Retina (tissue), 1 donor: ENCODE measurements at places on chromosomes 12 and 14.

GRCh38 chr12:152440-152839 is 61.5 kb downstream of the SLC6A12 start:
- no peak for DNase-seq

- no peak for DNase-seq
Measured at GRCh38 chr12:47725893-47726292, 603 bp upstream of the ENDOU start.

GRCh38 chr14:61475316-61475715 is 153.9 kb downstream of the PRKCH start:
- no peak for DNase-seq

DNA sequence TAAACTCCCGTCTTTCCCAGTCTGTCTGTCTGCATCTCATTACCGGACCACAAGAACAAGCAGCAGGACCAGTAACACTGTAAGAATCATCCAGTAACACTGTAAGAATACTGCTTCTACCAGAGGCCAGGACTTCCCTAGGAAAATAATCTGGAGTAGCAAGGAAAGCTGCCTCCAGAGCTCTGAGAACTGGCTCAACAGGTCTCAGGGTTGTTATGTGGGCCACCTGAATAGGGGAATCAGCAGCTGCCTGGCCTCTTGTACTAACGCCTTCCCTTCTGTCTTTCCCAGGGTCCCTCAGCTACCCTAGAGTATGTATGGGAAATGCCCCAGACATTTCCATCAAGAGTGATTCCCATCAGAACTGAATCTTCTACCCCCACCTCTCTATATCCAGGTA is 954 bp upstream of the SLC39A2 start:
- DNase-seq, result no peak

GRCh38 chr14:105248368-105249181 is at the start of gene BTBD6:
TSS of gene BTBD6 (plus strand) at chr14:105248533. CDS start at chr14:105248712, 179 bp downstream.
- no peak for DNase-seq

DNA sequence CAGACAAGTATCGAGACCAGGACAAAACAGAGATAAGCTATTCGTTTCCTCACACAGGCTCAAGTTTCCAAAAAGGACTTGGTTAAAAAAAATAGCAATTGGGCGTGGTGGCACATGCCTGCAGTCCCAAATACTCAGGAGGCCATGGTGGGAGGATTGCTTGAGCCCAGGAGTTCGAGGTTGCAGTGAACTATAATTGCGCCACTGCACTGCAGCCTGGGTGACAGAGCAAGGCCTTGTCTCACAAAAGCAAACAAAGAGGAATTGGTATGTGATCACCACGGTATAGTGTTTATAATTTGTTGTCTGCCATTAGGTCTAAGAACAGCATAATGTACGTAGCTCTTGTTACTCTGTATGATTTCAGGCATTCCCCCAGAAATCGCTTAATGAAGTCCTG is 175.3 kb downstream of the DERA start:
- DNase-seq, result no peak

- no peak for DNase-seq
Measured at GRCh38 chr12:50514526-50515276, 9.9 kb downstream of the DIP2B start.

DNA sequence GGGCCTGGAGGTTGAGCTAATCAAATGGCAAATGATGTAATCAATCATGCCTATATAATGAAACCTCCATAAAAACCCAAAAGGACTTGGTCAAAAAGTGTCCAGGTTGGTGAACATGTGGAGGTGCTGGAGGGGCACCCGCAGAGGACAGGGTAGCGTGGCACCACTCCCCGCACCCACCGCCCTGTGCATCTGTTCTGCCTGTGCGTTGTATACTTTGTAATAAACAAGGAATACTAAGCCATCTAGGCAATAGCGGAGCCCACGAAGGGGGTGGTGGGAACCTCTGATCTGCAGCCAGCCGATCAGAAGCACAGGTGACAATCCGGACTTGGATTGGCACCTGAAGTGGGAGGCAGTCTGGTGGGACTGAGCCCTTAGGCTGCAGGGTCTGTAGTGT is 75.8 kb upstream of the GPR68 start:
- no peak for DNase-seq

DNA sequence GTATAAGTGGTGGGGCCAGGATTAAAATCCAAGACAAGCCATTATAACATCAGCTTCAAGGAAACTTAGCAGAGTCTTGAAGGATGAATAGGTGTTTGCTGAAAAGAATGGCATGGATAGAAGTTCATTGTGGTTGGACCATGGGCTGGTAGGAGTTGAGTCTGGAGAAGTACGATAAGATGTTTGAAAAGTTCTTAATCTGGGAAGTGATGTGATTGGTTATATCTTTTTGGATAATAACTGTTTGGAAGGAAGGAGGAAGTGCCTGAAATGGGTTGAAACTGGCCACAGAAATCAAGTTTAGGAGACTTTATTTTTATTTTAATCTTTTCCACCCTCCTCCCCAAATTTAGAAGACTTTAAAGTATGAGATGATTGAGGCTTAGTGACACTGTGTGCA is 4.9 kb downstream of the DENR start:
- DNase-seq, result no peak

DNA sequence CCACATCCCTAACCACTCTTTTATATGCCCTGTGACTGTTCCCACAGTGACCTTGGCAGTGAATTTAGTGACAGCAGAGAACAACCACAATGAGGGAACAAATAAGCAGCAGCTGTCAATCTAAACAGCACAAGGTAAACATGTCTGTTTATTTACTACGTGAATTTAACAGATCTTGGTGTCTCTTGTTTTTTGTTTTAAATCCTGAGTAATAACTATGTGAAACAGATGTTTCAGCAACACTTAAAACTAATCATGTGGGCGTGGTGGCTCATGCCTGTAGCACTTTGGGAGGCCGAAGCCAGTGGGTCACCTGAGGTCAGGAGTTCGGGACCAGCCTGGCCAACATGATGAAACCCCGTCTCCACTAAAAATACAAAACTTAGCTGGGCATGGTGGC is 17.0 kb upstream of the CFAP54 start:
- no peak for DNase-seq

- no peak for DNase-seq
Measured at GRCh38 chr12:3545121-3545796, 54.3 kb downstream of the PRMT8 start.

- DNase-seq, result no peak
Measured at GRCh38 chr12:104720339-104721038, 237.6 kb downstream of the SLC41A2 start.

GRCh38 chr12:32105986-32106516 is 596 bp upstream of the BICD1 start:
- DNase-seq, result no peak

DNA sequence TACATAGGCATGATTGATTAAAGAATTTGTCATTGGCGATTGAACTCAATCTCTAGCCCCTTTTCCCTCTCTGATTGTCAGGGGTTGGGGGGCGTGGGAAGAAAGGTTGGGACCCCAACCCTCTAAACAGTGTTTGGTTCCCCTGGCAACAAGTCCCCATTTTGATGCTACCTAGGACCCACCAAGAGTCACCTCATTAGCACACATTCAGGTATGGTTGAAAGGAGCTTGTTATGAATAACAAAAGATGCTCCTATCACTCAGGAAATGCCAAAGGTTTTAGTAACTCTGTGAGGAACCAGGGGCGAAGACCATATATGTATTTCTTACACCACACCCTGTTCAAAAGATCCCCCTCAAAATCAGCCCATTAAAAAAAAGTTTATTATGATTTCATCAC is 14.3 kb downstream of the RNF212B start:
- DNase-seq, result no peak

GRCh38 chr14:104799244-104800014 is 1.5 kb upstream of the ZBTB42 start:
- DNase-seq, result peak; percentile 67

DNA sequence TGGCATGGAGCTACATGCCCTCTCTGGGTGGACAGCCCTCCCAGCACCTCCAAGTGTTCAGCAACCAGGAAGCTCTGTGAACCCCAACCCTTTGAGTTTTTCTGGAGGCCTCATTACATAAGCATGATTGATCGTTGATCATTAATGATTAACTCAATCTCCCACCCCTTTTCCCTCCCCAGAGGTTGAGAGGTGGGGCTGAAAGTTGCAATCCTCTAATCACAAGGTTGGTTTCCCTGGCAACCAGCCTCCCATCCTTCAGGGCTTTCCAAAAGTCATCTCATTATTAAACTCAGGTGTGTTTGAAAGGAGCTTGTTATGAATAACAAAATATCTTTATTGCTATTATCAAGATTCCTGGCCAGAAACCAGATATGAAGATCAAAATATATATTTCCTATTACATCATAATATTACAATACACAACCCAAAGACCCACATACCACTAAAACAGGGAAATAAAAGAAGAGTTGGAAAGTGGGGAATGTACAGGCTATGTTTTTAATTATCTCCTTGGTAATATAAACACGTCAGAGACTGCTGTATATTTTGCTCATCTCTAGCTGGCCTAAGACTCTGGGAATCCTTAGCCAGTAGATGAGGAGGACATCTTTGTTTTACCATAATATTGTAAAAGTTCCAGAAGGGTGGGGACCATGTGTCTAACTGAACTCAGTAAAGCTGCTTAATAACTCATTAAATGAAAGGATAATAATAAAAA is 73.6 kb downstream of the SSPN start:
- no peak for DNase-seq

GRCh38 chr14:88204221-88204620 is 118.8 kb downstream of the KCNK10 start:
- DNase-seq, result no peak

DNA sequence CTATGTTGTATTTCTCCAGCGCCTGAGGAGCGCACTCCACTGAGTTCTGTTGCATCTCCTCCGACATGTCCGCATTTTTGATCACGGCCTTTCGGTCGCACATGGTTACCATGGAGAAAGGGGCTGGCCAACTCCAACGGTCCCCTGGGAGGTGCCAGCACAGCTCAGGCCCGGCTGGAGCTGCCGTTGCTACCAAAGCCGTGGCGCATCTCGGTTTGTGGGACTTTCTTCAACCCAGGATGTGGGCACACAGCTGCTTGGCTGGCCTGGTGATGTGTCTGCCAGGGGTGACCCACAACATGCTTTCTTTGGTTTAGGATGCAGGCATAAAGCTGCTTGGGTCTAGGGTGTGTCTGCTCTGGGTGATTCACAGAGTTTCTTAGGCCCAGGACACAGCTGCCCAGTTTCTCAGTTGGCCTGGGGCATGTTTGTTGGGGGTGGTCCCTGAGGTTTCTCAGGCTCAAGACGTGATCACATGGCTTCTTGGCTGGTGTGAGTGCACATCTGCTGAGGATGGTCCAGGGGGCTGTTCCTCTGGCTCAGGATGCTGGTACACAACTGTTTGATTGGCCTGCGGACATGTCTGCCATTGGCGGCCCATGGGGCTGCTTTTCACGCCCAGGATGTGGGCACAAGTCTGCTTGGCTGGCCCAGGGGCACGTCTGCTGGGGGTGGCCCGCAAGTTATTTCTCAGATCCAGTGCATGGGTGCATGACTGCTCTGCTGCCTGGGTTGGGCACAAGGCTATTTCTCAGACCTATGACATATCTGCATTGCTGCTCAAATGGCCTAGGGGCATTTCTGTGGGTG is 25.9 kb upstream of the GTF2A1 start:
- peak; percentile 31 for DNase-seq

GRCh38 chr12:5585178-5585577 is 153.3 kb downstream of the NTF3 start:
- DNase-seq, result no peak

DNA sequence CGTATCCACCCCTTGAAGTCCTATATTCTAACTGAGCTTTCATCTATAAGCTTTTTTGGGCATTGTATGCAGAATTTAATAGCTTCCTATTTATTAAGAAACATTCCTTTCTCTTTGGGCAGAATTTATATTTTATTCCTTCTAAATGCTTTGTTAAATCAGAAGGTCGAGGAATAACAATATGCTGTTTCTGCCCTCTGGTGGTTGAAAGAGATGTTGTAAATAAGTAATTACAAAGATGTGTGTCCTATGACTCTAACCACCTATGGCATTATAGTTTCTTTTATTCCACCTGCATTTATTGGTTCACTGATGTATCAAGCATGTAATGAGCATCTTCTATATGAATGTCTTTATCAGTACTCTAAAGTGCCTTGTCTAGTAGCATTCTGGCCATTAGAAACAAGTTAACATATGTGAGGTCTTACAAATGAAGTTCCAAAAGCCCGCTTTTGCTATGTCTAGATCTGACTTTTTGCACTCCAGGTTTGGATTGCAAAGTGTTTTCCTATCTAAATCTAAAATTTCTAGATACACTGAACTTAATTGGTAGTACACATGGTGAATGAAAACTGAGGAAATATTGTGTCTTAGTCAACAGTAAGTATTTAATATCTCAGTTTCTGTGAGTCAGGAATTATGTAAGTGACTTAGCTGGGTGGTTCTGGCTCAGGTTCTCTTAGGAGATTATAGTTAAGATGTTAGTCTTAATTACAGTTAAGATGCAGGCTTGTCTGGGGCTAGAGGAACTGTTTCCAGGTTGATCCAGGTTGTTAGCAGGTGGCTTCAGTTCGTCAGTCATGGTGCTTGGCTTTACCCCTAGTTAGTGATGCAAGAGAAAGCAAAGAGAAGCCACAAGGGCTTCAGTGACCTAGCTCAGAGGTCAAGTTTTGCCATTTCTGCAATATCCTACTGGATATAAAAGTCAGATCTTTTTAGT is 57.5 kb downstream of the PLEKHA5 start:
- DNase-seq, result no peak

GRCh38 chr14:23629832-23630396 is 6.2 kb upstream of the DHRS2 start:
- no peak for DNase-seq

GRCh38 chr12:118166946-118167345 is 31.0 kb downstream of the PEBP1 start:
- DNase-seq, result no peak

DNA sequence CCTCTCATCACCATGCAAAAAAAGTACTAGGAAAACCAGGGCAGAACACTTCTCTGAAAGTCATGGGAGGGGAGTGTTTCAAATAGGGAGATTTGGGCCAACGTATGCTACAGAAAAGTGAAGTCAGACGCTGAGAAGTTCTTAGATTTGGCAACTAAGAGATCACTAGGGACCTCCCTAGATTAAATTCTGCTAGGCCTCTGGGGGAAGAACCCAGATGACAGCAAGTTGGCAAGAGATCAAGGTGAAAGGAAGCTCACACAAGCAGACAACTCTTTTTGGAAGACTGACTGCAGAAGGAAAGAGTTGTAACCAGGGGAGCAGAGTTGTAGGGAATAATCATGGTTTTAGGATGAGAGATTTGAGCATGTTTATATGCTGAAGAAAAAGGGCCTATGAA is 20.7 kb downstream of the IQSEC3 start:
- DNase-seq, result no peak

DNA sequence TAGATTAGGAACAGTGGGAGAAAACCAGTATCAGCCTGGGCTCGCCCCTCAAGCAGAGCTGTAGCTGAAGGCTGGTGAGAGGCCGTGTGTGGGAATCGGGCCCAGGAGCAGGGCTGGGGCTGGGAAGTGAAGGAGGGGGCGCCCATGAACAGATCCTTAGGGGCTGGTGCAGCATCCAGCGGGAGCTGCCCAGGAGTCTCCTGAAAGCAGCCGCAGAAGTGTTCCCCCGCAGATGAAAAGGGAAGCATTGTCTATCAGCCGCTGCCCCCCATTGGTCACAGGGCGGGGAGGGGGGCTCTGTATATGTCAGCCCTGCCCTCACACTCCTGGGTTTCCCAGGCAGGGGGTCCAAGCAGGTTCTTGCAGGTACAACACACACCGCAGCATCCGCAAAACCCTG is 15.6 kb upstream of the RFLNA start:
- DNase-seq, result no peak
